ENCODE measurements at places on chromosomes 5 and 9.

DNA sequence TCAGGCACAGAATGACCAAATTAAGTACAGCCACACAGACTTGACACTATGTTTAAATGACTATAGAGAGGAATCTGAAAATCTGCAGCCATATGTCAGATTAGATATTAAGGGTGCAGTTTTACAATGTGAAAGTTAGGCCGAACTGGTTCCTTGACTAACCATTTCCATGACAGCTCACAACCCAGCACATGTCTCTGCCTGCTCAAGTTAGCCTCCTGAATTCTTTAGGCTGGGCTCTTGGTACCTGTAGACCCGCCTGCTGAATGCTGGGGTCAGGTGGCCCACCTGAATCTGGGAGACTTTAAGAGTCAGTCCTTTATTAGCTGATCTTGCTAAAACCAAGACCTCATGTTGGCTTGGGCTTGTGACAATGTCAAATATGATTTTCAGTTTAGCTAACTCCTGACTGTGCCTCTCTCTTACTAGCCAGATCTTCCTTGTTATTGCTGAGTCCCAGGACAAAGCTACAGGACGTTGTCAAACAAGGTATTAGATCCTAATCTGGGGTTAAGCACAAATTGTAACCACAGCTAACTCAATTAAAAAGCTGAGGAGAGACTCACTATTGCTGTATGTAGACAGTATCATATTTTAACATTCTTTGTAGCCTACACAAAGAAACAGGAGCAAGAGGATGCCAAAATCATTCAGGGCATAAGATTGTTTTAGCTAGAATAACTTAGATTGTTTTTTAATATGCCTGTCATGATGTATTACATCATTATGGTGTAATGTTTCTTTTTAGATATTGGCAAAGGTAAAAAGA lies 490.9 kb downstream of the SEMA5A start:
- no peak for DNase-seq

GRCh38 chr5:172952034-172952511 lies 7.2 kb upstream of the RPL26L1 start:
- no peak for DNase-seq

- no peak for DNase-seq
Measured at GRCh38 chr5:143737062-143737461, 74.9 kb upstream of the HMHB1 start.

DNA sequence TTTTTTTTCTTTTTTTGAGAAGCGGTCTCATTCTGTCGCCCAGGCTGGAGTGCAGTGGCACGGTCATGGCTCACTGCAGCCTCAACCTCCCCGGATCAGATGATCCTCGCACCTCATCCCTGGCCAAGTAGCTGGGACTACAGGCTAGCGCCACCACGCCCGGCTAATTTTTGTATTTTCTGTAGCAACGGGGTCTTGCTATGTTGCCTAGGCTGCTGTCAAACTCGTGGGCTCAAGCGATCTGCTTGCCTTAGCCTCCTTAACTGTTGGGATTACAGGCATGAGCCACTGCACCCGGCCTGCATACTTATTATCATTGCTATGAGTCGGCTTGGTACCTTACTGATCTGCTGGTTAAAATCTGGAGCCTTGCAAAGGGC lies 790 bp upstream of the IARS1 start:
- no peak for DNase-seq

- no peak for DNase-seq
Measured at GRCh38 chr5:145160679-145161078, 674.5 kb downstream of the PRELID2 start.

GRCh38 chr9:105198023-105198422 lies 46.4 kb upstream of the SLC44A1 start:
- no peak for DNase-seq

- no peak for DNase-seq
Measured at GRCh38 chr5:43802651-43803050, 199.7 kb downstream of the NNT start.

DNA sequence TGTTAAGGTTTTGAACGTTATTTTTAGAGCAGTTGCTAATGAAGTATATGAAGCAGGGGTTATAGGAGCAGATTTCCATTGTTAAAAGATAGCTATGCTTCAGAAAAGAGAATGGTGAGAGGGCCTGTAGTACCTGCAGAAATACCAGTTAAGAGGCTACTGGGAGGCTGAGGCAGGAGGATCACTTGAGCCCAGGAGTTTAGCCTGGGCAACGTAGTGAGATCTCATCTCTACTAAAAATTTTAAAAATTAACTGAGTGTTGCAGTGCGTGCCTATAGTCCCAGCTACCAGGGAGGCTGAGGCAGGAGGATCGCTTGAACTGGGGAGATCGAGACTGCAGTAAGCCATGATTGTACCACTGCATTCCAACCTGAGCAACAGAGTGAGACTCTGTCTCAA lies 148.8 kb downstream of the ZCCHC7 start:
- DNase-seq: no peak
